ENCODE measurements at places on chromosomes 3 and 15.

GRCh38 chr15:74050556-74051234 lies 31.7 kb downstream of the GOLGA6A start:
- no peak for DNase-seq

GRCh38 chr15:46111730-46112129 lies 476.9 kb downstream of the SQOR start:
- no peak for DNase-seq

DNA sequence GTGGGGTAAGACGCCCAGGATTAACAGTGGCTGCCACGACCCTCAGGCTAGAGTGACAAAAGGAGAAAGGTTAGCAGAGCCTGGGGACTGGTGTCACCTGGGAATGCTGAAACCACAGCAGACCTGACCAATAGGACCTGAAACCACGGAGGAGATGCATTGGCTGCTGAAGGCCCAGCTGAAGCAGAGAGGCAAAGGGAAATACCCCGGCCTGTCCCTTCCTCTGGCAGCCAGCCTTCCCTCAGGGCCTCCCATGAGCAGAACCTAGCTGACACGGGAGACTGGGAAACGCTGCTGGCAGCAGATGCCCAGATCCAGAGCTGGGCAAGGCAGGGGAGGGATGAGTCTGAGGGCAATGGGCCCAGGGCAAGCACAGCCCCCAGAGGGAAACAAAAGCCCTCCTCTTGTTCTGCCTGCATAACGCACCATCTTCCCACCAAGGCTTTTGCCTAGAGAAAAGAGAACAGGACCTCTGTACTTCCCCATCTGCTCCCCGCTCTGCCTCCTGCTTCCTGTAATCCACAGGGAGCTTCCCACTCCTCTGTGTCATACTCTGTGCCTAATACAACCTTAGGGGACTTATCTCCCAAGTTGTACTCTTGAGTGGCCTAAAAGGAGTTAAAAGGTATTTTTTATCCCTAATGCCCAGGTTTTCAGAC lies 216.2 kb downstream of the ABHD5 start:
- DNase-seq, result no peak

- no peak for DNase-seq
These were observed 30.6 kb downstream of the SPG21 start for GRCh38 chr15:64959128-64959527.

DNA sequence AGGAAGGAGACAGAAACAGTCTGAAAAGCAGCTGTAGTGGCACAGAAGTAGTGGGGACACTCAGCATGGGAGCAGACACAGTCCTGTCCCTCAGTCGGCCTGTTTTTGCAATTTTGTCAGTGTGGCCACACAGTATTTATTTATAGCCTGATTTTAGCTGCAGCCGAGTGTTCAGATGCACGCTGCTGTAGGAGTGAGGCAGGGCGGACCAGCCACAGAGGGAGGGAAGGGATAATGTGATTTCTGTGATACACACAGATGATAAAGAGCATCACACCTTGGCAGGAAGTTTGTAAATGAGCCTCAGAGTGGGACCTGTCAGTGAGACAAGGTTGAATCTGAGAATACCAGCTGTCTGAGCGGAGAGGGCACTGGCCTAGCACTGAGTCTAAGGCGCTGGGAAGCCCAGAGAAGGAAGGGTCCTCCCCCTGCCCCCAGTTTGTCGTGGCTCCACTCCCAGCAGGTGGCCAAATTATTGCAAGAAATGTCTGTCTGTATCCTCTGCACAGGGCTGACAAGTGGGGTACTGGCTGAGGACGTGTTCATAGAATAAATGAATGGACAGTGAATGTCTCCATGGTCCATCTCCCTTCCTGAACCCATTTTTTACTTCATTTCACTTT lies 3.8 kb downstream of the PSTPIP1 start:
- no peak for DNase-seq

DNA sequence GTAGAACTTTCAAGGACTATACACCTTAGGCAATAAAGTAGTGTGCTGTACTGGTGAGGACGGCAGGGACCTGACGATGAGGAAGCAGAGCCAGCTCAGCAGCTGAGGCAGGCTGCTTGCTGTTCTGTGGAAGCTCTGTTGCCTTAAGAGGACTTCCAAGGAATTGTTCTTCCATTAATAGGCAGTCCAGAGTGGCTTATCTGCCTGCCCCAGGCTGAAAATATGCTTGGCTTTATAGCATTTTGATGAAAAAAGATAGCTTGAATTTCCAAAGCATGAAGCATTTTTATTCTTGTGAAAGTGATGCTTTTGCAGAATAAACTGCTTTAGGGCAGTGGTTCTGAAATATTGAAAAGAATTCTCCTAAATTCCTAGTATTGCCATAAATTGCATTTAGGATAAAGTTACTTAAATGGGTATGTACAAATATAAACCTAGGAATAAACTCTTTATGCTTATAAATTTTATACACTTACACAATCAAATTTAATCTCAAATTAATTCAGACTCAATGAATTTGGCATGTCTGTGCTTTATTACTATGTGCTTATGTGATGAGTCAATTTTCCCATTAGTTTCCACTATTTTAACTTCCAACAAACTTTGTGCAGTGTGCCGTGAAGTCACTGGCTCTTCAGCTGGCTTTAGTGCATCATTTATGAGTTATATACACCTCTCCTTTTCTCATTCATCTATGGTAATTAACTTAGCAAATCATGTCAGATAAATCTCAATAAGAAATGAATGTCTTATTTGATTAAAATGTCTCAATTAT lies 231.0 kb upstream of the RASGRP1 start:
- no peak for DNase-seq

DNA sequence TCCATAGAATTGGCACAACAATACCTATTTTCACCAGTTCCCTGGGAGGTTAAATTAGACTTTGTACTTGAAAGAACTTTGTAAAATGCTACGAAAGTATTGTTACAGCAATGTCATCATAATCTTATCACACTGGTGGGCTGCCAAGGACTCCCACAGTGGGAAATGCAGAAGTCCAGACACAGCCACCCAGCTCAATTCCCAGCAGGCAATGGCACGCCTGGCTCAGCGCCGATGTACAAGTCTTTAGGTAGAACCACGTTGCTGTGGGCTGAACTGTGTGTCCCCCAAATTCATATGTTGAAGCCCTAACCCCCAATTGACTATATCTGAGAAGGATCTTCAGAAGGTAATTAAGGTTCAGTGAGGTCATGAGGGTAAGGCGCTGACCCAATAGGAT lies 12.3 kb downstream of the MYO5C start:
- DNase-seq, result no peak

- DNase-seq, result no peak
These were observed 244.2 kb upstream of the EPHA3 start for GRCh38 chr3:88863196-88863595.

Data from AG04450 (cell line).